ENCODE measurements at places on chromosomes 1 and 21.
A peak's percentile ranks its signal among the peaks of the same experiment; 100 is the strongest.

DNA sequence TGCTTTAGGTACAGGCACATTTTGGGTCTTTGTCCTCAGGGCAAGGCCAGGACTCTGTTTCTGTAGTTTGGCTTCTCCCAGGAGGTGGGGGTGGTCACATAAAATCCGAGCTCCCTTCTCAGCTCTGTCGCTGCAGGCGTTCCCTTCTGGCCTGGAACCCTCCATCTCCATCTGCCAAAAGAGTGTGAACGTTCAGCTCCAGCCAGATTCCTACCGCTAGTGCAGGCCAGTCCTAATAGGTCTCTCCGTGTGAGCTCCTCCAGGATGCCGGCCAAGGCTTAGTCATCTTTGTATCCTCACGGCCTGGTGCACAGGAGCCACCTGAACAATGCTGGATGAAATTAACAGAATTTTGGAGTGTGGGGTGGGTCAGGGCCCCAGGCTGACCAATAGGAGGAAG, 19.9 kb upstream of the KCNA10 start:
- ATAC-seq: no peak

DNA sequence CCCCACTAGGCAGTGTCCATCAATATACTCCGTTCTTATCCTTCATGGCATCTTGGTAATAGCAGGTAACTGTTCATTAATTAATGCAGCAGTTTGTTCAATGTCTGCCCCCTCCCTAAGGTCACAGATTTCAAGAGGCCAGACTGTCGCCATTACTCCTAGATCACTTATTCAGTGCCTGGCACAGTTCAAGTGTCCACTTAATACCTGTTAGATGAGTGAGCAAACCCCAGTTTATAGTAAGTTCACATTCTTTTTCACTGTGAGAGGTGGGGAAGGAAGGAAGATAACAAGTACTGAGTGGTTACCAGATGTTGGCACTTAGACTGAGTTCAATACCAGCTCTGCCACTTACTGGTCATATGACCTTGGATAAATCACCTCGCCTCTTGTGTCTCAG, 36.4 kb downstream of the OPRD1 start:
- no peak for ATAC-seq

DNA sequence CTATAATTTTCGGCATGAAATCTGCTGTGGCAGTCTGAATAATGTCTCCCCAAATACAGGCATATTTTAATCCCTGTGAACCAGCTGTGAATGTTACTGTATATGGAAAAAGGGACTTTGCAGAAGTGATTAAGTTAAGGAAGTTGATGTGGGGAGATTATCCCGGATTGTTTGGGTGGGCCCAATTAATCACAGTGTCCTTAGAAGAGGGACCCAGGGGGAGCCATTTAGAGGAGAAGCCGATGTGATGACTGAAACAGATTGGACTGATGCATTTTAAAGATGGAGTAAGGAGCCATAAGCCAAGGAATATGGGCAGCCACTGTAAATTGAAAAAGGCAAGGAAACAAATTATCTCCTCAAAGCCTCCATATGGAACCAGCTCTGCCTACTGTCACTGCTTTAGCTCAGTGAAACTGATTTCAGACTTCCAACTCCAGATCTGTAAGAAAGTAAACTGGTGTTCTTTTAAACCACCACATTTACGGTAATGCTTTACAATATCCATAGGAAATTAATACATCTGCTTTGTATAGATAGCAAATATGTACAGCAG, 61.1 kb upstream of the GPR88 start:
- ATAC-seq: no peak

- no peak for ATAC-seq
Measured at GRCh38 chr21:44425307-44425894, 29.9 kb upstream of the LRRC3 start.

- ATAC-seq: no peak
Measured at GRCh38 chr21:45290948-45291612, 3.4 kb upstream of the POFUT2 start.

DNA sequence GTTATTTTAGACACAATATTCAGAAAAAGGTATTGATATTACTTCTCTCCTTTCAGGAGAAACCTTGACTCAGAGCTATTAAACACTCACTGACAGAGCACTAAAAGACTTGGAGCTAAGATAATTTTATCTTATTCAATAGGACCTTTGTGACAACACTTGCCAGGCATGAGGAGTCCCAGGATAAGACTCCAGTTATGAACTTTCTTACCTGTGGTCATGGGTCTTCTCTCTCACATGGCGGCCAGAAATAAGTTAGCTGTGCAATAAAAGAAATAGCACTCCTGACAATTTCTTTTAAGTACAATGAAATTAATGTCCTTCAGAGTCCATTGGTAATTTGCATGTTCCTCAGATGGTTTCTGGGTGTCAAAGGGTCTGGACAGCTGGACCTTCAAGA, 382.1 kb downstream of the BRINP3 start:
- ATAC-seq: no peak

DNA sequence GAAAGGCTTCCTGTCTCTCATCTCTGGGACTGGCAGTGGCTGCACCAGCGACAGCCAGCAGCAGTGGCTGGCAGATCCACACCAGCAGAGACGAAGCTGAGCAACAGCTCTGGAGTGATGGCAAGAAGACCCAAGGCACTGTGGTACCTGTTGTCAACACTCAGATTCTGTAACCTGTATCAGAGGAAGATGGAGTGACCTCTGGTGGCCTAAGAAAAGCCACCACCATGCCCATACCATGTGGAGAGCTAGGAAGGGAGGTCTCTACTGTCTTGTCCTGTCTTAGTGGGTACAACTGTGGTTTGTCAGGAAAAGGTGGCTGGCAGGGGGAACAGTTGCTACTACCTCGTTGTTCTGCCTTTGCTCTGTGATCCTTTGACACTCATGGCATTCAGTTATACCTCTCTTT, 22.5 kb upstream of the RHBDL2 start:
- ATAC-seq: no peak

DNA sequence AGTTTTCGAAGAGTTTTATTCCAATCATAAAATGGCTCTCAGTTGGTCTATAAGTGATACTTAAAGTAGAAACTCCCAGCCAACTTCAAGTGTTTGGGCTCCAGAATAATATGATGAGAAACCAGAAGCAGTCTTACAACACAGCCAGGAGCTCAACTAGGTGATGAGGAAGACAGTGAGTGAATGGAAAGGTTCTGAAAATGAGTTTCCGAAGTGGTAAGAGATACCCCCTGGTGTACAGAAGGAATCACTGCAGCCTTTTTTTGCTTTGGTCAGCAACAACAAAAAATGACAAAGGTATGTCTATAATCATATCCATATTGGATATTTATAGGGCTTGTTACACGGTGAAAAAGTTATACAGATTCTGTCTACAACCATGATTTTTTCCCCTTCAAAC, 16.5 kb downstream of the KRTAP19-1 start:
- no peak for ATAC-seq

DNA sequence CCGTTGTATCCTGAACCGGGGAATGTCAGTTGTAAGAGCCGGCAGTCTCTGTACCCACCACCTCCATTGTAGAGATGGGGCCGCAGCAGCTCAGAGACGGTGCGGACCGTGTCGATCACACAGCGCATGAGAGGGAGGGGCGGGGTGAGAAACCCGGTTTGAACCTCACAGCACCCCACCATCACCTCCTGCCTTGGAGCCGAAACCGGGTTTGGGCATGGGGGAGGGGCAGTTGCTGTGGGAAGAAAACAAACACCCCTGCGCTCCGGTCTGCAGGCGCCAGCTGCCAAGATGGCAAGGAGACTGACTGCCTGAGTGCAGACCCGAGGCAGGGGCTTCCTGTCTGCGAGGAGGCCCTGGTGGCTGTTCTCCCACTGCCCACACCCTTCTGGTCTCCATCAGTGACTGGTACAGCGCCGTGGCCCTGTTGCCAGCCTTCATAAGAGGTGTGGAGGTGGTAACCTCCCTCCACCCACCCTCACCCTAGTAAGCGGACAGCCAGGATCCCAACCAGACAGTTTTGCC, 69.2 kb upstream of the SSBP3 start:
- no peak for ATAC-seq

DNA sequence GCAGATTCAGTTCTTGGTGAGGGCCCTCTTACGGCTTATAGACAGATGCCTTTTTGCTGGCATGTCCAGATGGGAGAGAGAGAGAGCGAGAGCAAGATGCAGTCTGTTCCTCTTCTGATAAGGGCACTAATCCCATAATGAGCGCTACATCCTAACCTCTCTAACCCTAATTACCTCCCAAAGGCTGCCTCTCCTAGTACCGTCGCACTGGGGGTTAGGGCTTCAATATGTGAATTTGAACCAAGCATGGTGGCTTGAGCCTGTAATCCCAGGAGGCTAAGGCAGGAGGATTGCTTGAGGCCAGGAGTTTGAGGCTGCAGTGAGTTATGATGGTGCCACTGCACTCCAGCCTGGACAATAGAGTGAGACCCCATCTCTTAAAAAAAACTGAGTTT, 10.5 kb upstream of the SDE2 start:
- no peak for ATAC-seq

- ATAC-seq: no peak
Measured at GRCh38 chr1:193260056-193260745, 73.8 kb upstream of the B3GALT2 start.

- ATAC-seq: peak; percentile 28
Measured at GRCh38 chr1:20153000-20153418, 13.9 kb downstream of the PLA2G2F start.

All from motor neuron (in vitro differentiated cells).